Epithelial cell of proximal tubule (primary cell): ENCODE measurements at places on chromosomes 7 and 10.
A peak's percentile ranks its signal among the peaks of the same experiment; 100 is the strongest.

GRCh38 chr7:120920591-120921274, 29.8 kb upstream of the ING3 start:
- DNase-seq: no peak

GRCh38 chr10:79272353-79272752, 74.9 kb upstream of the PPIF start:
- DNase-seq: no peak

- no peak for DNase-seq
Observed at GRCh38 chr7:80053124-80053523, 81.5 kb upstream of the GNAI1 start.

DNA sequence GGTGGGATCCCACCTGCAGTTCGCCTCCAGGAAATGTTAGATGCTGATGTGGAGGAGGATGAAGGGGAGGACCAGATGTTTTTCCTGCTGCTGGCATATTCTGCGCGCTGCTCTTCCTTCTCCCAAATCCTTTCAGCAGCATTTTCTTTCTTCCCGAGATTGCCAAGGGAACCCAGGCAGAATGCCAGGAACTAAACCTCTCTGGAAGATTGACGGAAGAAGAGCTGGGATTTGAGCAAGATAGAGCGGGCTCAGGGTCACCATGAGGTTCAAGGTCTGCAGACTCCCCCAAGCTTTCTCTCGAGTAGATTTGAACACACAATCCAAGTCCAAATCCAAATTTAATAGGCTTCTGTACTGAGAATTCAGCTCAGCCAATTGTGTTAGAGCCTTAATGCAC, 345.2 kb upstream of the C7orf33 start:
- no peak for DNase-seq

- no peak for DNase-seq
Observed at GRCh38 chr7:131010717-131011431, 276.9 kb upstream of the KLF14 start.

DNA sequence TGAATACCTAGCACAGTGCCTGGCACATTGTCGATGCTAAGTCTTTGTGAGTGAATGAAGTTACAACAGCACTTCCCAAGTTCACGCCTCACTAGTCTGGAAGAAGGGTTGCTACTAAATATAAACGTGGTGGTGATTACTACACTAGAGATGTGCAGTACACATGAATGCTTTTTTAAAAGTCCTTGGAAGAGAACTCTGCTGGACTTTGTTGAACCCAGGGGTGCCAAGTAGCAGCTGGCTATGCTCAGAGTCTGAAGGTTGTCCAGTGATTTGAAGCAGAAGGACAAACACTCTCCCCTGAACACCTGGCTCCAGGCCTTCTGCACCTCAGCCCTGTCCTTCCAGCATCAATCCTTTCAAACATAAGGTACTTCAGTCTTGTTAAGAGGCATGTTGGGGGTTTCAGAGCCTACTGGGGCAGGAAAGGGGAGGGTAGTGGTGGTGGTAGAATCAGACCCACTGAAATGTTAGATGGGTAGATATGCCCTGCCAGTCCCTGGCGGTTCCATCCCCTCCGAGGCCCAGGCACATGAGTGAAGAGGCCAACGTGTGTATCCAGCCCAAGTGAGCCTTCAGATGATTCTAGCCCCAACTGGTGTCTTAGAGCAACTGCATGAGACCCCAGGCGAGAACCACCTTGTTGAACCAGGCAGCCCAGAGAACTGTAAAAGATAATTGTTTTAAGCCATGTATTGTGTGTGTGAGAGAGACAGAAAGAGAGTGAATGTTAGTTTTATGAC, 94.4 kb downstream of the TAX1BP1 start:
- DNase-seq: peak; percentile 10
